Colonic mucosa (tissue), 4 donors: ENCODE measurements at places on chromosomes 3 and 15.
A peak's percentile ranks its signal among the peaks of the same experiment; 100 is the strongest.

- peak; percentile 57 for DNase-seq
These were observed 1.5 kb downstream of the IGF2BP2 start for GRCh38 chr3:185823078-185824044.

- no peak for DNase-seq
These were observed 508.6 kb downstream of the SHQ1 start for GRCh38 chr3:72339670-72340030.

DNA sequence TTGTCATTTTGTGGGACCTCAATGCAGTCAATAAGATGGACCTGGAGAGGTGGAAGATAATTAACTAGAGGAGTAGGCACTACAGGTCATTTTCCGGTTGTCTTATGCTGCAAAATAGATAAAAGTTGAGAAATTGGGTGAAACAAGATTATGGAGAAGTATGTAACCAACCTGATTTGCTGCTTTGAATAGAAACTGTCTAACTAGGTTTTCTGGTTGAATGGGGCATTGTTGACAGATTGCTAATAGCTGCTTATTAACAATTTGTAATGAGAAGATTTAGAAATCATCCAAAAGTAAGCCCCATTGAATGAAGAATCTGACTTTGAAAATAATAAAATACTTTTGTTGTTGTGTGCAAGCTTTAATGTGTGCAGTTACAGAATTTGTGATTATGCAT lies 26.2 kb downstream of the PIAS1 start:
- DNase-seq, result no peak

- DNase-seq, result no peak
These were observed 75.3 kb downstream of the ST8SIA2 start for GRCh38 chr15:92468991-92469390.

DNA sequence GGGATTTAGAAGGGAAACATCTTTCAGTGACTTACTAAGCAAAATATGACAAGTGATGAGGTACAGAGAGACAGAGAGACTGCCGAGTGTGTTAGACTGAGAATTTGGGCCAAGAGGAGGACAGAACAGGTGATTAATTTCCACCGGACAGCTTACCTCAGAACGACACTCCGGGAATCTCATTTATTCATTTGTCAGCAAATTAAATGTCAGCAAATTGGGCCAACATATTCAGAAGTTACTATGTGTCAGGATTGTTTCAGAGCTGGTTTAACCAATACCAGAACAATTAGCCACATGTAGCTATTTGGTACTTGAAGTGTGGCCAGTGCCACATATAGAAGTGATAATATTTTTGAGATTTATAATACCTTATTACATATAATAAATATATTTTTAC lies 232.6 kb upstream of the CNTN3 start:
- DNase-seq, result no peak
